Activated CD4-positive, alpha-beta memory T cell treated with anti-CD3 and anti-CD28 coated beads, Interleukin-2, amount 10 ng/mL, durations not matched to agents 7 days and 5 days (primary cell): ENCODE measurements at places on chromosomes 13 and 19.

DNA sequence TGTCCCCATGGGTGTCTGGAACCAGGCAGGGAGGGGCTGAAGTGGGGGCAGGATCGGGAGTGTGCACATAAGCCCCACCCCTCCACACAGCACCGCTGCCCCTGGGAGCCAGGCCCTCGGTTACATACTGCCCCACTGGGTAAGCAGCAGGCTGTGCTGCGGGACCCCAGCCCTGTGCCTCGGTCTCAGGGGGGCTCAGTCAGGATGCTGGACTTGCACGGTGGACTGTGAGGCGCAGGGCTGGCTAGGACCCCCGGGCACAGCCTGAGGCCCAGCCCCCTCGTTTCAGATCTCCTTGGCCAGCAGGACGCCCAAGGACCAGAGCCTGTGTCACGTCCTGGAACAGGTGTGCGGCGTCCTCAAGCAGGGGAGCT, 16.3 kb downstream of the MPND start:
- H3K27ac ChIP-seq = no peak overlapping the region
- DNase-seq = no peak
- peaks cover 19% of the 10 kb centered on the region for H3K36me3 ChIP-seq

DNA sequence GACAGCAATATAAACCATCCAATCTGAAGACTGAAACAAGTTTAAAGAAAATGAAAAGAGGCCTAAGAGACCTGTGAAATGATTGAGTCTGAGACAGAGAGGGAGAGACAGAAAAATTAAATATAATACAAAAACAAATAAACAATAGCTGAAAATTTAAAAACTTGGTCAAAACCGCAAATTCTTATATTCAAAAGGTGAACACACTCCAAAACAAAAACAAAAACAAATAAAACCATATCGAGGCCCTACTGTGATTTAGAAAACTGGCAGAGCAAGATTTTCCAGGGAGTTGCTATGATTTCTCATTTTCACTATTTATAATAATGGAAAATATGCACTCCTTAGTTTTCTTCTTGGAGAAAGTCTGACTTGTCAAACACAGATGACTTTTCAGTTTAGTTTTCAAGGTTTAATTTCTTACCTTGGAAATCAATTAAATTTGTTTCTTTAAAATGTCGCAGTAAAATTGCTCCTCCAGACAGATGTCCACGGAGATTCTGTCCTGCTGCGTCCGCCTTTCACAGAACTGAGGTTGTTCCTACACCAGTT, 1420.3 kb downstream of the UQCRFS1 start:
- H3K27ac ChIP-seq = peak overlapping the region; percentile 91
- peaks cover 30% of the 10 kb centered on the region for H3K4me1 ChIP-seq
- DNase-seq = no peak
- peaks cover 33% of the 10 kb centered on the region for H3K36me3 ChIP-seq
- H3K27me3 ChIP-seq = no peaks in the 10 kb centered on the region

DNA sequence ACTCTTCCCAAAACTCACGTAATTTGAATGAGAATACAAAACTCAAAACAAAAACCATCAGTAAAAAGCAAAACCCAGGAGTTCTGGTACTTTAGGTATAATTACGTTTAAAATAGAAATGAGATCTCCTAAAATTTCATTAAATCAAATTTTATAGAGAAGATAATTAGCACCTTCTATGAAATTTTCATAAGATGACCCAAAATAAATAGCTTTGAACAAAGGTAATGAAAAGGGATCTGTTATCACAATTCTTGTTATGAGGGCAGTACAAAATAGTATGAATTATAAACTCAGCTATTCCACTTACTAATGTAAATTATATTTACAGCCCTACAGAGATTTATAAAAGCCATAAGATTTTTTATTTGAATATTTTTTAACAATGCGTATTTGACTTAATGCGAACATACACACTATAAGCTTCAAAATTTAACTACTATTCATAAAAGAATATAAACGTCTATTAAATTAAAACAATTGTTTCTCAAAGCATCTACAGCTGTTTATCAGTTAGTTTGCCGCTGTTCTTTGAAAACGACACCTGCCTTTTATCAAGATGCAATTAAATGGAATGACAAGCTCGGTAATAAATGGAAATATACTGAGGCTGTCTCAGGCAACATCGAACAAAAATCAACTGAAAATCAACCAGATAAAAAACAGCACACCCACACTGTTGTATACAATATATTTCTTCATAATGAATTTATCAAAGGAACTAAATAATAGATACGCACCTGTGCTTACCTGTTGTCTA, 63.8 kb downstream of the KCNRG start:
- peak overlapping the region; percentile 98 for H3K4me3 ChIP-seq
- H3K27ac ChIP-seq = peak overlapping the region; percentile 99
- no peaks in the 10 kb centered on the region for H3K27me3 ChIP-seq
- peaks cover 46% of the 10 kb centered on the region for H3K4me1 ChIP-seq
- no peak for DNase-seq

DNA sequence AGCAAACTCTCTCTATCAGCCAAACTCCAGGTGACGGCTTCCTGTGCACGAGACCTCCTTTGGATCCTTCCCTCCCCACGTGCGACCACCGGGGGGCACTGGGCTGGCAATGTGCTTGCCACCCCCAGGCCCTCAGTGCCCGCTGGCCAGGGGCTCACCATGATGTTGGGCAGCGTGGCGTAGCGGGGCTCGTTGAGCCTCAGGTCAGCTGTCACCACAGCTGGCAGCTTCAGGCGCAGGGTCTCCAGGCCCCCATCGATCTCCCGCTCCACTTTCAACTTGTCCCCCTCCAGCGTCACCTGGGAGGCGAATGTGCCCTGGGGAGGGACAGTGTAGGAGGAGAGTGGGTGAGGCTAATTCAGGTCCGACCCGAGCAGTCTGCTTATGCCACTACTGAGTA, 4.8 kb upstream of the VSIG10L start:
- DNase-seq = no peak
- H3K36me3 ChIP-seq = peaks cover 27% of the 10 kb centered on the region
- H3K27ac ChIP-seq = no peak overlapping the region
- H3K27me3 ChIP-seq = no peaks in the 10 kb centered on the region

GRCh38 chr19:48629599-48630295, 7.4 kb downstream of the DBP start:
- no peaks in the 10 kb centered on the region for H3K27me3 ChIP-seq
- H3K36me3 ChIP-seq = peaks cover 7% of the 10 kb centered on the region
- no peak for DNase-seq
- H3K27ac ChIP-seq = no peak overlapping the region
- no peak overlapping the region for H3K4me3 ChIP-seq

DNA sequence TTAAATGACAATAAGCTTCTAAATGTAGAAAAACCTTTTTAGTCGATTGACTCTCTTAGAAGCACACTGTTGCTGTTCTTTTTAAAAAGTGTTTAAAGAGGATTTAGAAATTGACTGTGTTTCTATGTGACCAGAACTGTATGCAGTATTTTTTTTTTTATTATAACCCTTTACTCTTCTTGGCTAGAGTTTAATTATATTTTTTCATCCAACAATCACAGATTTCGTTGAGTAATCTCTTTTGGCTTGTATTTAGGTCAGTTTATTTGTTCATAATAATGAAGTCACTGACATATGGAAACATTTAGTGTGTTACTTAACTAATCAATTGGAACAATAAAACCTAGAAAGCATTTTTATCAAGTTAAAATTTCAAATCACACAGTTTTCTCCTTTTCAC, 19.9 kb downstream of the CSNK1A1L start:
- DNase-seq = no peak
- no peak overlapping the region for H3K4me3 ChIP-seq
- H3K4me1 ChIP-seq = no peaks in the 10 kb centered on the region
- no peak overlapping the region for H3K27ac ChIP-seq
- no peaks in the 10 kb centered on the region for H3K36me3 ChIP-seq

DNA sequence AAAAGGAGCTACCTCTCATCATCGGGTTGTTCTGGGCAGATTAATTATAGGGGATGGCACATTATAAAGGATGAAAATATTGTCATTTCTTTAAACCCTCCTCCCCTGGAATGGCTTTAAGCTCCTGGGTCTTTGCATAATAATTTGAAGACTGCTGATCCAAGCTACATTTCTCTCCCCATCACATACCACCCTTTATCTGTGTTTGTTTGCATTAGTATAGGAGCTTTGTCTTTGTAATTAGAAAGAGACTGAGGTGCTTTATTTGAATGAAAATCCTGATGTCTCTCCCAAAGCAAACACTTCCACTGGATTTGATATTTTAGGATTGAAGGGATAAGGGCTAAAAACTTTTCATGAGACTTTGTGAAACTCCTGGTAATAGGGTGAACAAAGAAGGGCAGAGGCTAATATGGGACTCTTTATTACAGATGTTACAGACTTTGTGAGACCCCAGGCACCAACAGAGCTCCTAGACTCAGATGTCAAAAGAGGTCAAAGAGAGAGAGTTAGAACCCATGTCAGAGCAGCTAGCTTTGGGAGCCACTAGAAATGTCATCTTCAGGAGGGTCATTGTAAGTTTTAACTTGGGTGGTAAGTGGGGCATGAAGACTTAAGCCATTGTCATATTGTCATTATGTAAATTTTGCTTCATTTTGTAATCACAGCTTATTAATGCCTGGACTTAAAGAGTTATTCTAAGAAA, 75.3 kb upstream of the RXFP2 start:
- H3K27ac ChIP-seq = no peak overlapping the region
- H3K36me3 ChIP-seq = no peaks in the 10 kb centered on the region
- H3K4me1 ChIP-seq = no peaks in the 10 kb centered on the region
- DNase-seq = no peak
- no peaks in the 10 kb centered on the region for H3K27me3 ChIP-seq

GRCh38 chr19:343451-343931, 1.1 kb downstream of the MIER2 start:
- H3K27me3 ChIP-seq = peaks cover 5% of the 10 kb centered on the region
- peak overlapping the region; percentile 79 for H3K4me3 ChIP-seq

GRCh38 chr13:19618977-19619376, 14.5 kb upstream of the MPHOSPH8 start:
- DNase-seq = no peak
- H3K27ac ChIP-seq = no peak overlapping the region
- H3K27me3 ChIP-seq = peaks cover 19% of the 10 kb centered on the region
- no peak overlapping the region for H3K4me3 ChIP-seq
- no peaks in the 10 kb centered on the region for H3K4me1 ChIP-seq
- no peaks in the 10 kb centered on the region for H3K36me3 ChIP-seq

DNA sequence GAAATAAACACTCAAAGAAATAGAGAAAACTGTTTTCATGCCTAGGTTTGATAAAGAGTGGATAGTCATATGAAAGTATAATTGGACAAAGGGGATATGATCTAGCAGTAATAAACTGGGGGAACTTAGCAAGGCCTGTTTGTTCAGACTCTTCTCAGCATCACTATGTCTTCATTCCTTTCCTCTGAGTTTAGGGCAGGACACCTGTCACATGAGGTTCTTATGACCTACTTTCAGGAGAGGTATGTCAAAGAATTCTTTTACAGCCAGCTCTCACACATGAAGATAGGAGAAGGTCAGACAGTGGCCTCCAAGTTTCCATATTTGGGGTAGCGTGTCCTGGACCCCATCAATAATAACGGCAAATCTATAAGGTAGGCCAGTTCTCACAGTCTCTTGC, 11.4 kb upstream of the RFXAP start:
- H3K27ac ChIP-seq = no peak overlapping the region
- H3K4me1 ChIP-seq = no peaks in the 10 kb centered on the region
- no peak for DNase-seq

GRCh38 chr19:43581467-43581866, 5.9 kb downstream of the PINLYP start:
- peaks cover 12% of the 10 kb centered on the region for H3K36me3 ChIP-seq
- DNase-seq = no peak
- H3K27me3 ChIP-seq = peaks cover 3% of the 10 kb centered on the region

DNA sequence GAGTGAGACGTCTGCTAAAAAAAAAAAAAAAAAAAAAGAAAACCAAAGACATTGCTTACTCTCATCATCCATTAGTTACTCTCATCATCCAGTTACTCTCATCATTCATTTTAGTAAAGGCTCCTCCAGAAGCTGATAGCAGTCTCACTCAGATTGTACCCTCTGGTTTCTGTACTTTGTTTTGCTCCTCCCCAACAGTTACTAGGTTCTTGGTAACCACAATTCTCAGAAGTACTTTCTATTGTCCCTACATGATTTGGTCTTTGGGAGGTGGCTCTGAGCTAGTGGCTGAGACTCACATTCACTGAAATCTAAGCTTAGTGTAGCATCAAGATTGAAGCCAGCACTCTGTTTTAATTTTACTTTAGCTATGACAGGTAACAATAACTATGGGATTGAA, 14.3 kb downstream of the ERICH4 start:
- DNase-seq = no peak
- peaks cover 45% of the 10 kb centered on the region for H3K4me1 ChIP-seq
- H3K4me3 ChIP-seq = peak overlapping the region; percentile 45
- no peaks in the 10 kb centered on the region for H3K36me3 ChIP-seq
- peak overlapping the region; percentile 78 for H3K27ac ChIP-seq

- H3K27ac ChIP-seq = peak overlapping the region; percentile 94
- H3K4me1 ChIP-seq = peaks cover 25% of the 10 kb centered on the region
- no peaks in the 10 kb centered on the region for H3K27me3 ChIP-seq
- H3K36me3 ChIP-seq = peaks cover 59% of the 10 kb centered on the region
- DNase-seq = no peak
Measured at GRCh38 chr19:36665832-36666231, 805 bp downstream of the ZNF461 start.

DNA sequence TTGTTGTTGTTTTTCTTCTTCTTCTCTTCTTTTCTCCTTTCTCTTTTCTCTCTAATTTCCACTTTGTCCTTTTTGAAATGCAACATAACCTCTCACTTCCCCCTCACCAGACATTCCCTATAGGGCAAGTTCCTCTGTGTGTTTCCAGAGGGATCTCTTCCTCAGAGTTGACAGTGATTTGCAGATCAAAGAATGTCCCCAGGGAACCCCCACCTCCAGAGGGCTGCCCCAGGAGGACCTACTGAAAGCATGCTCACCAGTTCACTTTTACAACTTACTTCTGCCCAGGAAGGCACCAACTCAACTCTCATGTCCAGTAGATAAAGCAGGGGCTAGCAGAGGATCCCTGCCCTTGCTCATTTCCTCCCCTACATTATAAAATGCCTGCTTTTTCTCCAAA, 1648.0 kb downstream of the PCDH9 start:
- H3K36me3 ChIP-seq = no peaks in the 10 kb centered on the region
- H3K27ac ChIP-seq = no peak overlapping the region
- H3K4me1 ChIP-seq = no peaks in the 10 kb centered on the region

DNA sequence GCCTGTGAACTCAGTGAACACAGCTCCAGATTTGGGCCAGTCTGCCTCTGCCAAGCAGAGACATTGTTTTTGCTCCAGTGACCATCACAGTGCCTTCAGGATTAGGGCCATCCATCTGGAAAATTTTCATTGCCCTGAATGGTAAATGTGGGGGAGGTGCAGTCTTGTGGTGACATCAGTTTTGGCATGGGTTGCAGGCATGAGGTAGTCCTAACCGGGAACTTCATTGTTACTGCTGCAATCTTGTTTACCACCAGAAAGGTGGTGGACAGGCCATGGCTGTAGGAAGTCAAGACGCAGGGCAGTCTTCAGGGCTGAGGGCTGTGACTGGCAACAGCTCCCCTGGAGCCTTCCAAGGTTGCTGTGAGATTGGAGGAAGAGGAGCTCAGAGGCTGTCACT, 55.2 kb downstream of the SPATA13 start:
- H3K27me3 ChIP-seq = no peaks in the 10 kb centered on the region
- DNase-seq = no peak
